ENCODE measurements at places on chromosomes 4 and X.

DNA sequence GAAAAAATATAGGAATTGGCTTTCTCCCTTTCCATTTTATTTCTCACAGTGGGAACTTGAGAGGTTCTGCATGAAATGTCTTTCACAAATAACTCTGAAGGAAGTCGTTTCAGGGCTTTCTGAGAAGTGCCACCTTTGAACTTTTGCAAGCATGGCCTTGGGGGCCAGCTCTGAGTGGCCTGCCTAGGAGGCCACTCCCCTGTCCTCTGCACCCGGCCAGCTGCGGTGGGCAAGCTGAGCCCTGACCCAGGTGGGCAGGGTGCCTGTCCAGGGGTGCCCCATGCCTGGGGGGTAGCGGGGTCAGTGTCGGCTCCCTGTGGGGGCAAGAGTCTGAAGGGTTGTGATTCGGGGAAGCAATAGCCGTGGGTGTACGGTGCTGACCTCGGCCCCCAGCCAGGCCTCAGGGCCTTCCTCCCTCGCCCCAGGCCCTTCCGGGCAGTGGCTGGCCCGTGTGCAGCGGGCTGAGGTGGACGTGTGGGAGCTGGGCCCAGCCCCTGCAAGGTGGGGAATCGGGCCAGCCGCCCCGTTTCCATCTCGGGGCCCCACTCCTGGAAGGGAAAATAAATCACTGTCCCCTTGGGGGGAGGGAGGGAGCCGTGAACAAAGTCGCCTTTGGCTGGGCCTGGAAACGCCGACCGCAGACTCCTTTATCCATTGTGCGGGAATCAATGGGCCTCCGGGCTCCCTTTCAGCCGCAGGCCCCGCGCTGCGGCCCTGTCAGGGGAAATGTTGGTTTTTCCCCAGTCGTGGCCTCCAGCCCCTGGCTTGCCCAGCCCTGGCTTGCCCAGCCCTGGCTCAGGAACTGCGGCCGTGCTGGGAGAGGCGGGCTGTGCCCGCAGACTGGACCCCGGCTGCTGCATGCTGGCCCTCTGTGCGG lies 3.1 kb downstream of the FGFRL1 start:
- DNase-seq = no peak

- no peak for DNase-seq
These were observed 182.1 kb upstream of the CLNK start for GRCh38 chr4:10866666-10867065.

DNA sequence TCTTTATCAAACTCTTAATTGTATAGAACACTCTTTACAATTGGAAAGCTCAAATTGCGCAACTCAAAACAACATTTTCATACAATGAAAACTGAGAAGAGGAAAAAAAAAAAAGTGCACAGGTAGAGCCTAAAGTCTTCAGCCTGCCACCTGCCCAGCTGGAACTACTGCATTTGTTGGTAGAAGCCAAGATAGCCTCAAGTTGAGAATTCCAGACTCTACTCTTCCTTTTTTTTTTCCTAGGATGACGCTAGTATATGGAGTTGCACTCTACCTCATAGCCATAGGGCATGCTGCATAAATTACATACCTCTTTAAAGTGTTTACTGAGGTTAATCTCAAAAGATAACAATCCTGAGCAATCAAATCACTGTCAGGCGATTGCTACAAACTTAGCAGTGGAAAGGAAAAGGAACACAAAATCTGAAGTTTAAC lies 13.6 kb downstream of the ABCG2 start:
- DNase-seq = no peak

DNA sequence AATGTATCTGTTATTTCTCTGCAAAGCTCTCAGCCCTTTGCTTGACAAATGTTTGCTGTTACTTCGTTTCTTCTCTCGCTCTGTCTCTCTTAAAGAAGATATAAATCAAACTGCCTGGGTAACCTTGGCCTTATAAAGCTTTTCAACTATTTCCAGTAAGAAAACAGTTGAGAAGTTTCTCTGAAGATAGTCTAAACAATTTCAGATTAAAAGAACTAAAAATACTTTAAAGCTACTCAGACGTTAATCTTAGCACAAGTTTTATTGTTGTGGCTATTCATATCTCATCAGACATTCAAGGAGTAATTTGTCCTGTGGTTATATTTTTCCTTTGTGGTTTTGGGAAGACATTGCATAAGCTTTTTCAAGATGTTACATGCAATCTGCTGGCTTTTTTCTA lies 22.6 kb downstream of the HOPX start:
- no peak for DNase-seq

GRCh38 chr4:168383510-168383909 lies 65.0 kb upstream of the DDX60 start:
- no peak for DNase-seq

DNA sequence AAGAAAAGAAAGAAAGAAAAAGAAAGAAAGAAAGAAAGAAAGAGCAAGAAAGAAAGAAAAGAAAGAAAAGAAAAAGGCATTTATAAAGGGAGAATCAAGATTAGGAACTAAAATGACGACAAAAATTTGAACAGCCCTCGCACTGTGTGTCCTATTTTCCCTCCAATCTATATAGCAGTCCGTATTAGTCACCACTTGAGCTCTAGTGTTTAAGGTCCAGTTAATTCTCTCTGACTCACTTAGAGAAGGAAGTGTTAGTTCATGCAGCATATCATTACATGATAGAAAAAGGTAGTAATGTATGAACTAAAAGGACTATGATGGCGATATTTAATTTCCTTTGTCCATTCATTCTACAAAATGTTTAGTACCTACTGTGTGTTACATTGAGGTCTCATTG lies 122.7 kb downstream of the CBLL2 start:
- DNase-seq = no peak

DNA sequence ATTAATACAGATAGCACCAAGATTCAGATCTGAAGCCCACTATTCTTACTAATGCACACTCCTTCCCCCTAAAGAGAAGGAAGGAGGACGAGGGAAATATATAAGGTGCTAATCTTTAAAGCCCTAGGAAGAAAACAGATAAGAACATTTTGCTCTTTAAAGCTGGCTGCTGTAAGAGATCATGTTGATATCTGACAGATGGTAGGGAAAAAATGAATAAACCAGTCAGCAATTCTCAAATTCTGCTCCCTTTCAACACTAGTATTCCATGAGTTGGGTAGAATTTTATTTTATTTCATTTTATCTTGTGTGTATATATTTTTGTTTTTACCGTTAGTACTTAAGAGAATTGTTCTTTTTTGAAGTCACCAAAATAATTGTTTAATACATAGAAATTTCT lies 19.2 kb downstream of the OTC start:
- no peak for DNase-seq

DNA sequence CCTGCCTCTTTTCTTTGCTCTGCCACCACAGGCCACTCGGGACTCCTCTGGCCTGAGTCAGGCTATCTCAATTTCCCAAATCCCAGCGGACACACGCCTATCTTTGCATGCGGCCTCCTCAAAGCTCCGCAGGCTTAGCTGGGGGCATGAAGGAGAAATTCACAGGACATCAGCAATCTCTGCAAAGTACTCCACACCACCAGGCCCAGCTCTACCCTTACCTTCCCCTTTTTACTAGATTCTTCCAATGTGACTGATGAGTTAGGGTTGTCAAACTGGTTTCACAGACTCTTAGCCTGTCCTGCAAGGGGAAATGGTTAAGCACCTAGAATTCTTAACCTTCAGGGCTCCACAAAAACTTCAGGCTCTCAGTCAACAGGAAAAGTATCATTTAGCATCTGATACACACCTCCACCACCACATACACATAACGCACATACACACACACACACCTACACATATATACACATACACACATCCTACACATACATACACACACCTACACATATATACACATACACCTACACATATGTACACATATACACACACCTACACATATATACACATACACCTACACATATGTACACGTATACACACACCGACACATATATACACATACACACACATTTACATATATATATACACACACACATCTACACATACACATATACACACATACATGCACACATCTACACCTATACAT lies 349.1 kb downstream of the ANK2 start:
- no peak for DNase-seq

- DNase-seq = no peak
These were observed 303.6 kb downstream of the FBXW7 start for GRCh38 chr4:152232271-152232670.
